Adrenal gland (tissue), 19 donors: ENCODE measurements at places on chromosomes 16 and 17.

- DNase-seq = no peak
Observed at GRCh38 chr17:79272666-79273219, 198.1 kb downstream of the ENGASE start.

- no peak for DNase-seq
Observed at GRCh38 chr17:17467016-17467415, 9.8 kb upstream of the MED9 start.

DNA sequence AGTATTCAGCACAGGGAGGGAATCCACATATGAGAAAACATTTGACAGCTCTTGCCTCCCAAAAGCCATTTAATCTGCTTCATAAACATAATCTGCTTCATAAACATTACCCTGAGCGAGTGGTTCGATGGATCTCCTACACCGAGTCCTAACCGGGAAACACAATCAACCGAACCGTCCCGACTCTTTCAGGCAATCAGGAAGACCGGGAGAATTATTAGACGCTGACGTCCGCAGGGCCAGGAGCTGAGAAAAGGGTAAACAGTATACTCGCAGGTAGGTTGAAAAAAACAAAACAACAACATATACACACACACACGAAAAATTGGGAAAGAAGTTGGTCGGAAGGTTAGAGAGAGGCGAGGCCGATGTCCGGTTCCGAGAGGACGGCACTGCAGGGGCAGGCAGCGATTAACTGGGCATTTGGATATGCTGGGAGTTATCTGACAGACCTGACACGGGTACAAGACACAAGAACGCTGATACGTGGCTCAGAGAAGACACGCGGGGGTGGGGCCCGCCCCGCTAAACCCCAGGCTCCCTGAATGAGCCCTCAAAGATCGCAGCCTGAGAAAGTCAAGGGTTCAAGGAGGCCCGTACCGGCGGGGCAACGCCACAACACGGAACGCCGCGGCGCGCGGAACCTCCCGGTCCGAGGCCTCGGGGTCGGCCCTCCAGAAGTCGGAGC is 585 bp downstream of the AP1G1 start:
- peak; percentile 61 for DNase-seq

DNA sequence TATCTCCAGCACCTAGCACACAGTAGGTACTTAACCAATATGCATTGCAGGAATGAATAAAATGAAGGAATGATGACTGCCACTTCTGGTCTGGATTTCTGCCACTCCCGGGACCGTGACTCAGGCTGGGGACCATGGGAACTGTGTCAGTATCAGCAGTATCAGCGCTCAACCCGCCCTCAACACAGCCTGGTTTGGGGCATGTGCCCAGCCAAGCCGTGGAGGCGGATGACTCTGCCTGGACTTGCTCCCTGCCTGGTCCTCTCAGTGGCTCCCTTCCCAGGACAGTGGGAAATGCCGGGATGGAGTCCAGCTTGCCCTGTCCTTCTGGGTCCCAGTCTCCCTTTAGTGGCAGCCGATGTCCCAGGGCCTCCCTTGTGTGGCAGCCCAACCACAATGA is 55.1 kb downstream of the SRCIN1 start:
- DNase-seq = peak; percentile 94

DNA sequence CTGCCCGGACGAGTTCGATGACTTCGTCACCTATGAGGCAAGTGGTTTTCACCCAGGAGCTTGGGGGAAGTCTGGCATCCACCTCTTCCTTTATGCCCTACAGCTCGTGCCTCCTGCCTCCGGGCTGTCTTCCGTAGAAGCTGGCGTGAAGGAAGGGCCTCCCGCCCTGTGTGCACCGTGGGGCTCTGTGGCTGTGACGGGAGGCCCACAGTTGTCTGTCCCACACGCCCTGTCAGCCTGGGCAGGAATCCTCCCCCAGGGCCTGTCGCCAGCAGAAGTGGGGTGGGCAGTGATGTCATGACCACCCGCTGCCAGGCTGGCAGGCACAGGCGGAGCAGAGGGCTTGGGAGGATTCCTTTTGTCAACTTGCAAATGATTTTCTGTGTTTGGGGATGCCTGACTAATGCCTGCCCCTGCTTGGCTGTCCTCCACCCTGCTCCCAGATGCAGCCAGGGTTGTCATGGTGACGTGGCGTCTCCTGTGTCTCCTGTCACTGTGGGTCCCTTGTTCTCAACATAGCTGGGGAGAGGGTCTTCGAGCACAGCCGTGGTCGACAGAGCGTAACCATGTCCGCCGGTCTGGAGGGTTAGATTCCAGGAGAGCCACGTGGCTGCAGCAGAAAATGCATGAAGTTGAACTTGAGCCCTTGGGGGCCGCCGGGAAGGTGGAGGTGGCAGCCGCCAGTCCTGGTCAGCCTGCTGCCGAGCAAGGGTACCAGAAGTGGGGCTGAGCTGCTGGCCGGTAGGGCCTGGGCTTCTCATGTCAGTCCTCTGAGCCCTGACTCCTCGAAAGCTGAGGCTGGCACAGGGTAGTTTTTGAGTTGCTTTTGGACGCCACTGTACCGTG is 46.1 kb downstream of the RAB11FIP3 start:
- DNase-seq = no peak

- no peak for DNase-seq
Observed at GRCh38 chr16:15538507-15538906, 104.1 kb downstream of the BMERB1 start.

DNA sequence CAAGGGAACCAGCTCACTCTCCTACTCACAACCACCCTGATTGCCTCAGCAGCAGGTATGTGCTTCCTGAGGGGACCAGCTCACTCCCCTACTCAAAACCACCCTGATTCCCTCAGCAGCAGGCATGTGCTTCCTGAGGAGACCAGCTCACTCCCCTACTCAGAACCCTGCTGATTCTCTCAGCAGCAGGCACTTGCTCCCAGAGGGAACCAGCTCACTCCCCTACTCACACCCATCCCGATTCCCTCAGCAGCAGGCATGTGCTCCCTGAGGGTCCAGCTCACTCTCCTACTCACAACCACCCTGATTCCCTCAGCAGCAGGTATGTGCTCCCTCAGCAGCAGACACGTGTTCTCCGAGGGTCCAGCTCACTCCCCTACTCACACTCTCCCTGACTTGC is 26.1 kb upstream of the COG7 start:
- no peak for DNase-seq

DNA sequence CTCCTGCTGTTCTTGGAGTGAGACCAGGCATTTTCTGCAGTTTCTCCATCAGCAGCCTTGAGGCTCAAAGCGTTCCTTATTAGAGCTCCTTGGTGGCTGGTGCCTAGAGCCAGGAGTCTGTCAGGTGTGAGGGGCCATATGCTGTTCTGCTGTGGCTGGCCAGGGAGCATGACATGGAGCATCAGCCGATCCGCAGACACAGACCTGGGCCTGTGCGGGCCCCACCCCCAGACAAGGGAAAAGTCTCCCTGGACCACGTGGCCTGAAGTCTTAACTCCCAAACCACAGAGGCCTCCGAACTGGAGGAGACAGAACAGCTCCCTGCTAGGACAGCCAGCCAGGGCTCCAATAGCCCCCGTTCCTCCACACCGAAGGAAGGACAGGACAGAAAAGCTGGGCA is 162.7 kb upstream of the CIBAR2 start:
- DNase-seq = no peak

DNA sequence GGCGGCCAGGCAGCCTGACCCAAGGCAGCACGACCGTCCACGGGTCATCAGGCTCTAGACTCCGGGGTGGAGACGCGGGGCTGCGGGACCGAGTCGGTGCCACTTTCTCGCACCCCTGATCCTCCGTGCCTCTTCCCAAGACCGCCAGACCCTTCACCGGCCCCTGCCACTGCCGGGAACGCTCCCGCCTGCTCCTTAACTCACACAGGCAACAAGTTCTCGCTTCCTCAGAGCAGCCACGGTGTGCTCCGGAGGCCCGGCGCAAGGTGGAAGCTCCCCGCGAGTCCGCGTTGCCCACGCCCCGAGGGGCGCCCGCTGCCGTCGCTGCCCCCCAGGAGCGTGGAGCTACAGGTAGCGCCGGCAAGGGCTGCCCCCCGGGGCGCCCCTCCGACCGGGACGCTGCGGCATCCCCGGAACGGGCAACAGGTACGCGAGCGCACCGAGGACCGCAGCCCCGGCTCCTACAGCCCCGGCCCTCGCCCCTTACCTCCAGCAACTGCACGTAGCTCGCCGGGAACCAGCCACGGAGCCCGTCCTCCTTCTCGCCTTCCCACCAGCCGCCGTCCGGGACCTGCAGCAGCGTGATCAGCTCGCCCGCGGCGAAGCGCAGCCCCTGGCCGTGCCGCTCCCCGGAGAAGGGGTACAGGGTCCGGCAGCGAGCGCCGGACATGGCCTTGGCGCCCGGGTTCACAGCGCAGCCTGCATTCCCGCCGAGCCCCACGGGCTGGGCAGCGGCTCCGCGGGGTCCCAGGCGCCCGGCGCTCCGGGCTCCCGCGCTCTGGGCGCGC is 491 bp downstream of the GAS7 start:
- DNase-seq = no peak

DNA sequence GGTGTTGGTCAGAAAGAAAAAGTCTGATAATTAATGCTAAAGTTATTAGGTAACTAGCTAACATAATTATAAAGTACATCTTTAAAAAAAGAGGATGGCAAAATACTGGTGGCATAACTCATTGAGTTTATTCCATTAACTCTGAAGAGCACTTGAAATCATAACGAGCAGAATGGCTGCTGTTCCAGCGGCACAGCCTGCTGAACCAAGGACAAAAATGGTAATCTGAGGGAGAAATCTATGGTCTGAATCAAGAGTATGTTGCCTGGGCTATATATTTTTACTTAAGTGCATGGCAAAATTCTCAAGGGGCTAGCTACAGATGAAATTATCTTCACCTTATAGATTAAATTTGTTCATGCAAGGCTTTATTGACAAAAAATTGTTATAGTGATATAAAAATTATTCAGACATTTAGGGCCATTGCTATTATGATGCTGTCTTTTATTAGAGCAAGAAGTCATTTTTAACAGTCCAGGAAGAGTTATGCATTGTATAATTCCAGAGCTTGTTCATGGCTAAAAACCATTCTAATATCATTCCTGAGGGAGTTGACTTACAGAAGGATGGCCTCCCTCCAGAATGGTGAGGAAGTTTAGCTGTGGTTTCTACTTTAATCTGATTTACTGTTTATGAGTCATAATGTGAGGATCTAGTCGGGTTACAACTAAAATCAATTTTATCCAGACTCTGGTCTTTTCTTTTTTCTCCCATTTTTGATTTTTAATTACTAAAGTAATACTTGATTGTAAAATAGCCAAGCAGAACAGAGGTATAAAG is 41.4 kb upstream of the ANKFN1 start:
- no peak for DNase-seq

GRCh38 chr17:13337864-13338371 is 263.8 kb downstream of the HS3ST3A1 start:
- peak; percentile 52 for DNase-seq

GRCh38 chr16:1654505-1655268 is 23.4 kb upstream of the JPT2 start:
- no peak for DNase-seq

- DNase-seq = no peak
Observed at GRCh38 chr16:81876273-81876900, 97.3 kb downstream of the PLCG2 start.

GRCh38 chr17:43755389-43755875 is 3.2 kb downstream of the SOST start:
- DNase-seq = no peak

GRCh38 chr17:42518046-42518754 is 17.8 kb upstream of the NAGLU start:
- peak; percentile 94 for DNase-seq

DNA sequence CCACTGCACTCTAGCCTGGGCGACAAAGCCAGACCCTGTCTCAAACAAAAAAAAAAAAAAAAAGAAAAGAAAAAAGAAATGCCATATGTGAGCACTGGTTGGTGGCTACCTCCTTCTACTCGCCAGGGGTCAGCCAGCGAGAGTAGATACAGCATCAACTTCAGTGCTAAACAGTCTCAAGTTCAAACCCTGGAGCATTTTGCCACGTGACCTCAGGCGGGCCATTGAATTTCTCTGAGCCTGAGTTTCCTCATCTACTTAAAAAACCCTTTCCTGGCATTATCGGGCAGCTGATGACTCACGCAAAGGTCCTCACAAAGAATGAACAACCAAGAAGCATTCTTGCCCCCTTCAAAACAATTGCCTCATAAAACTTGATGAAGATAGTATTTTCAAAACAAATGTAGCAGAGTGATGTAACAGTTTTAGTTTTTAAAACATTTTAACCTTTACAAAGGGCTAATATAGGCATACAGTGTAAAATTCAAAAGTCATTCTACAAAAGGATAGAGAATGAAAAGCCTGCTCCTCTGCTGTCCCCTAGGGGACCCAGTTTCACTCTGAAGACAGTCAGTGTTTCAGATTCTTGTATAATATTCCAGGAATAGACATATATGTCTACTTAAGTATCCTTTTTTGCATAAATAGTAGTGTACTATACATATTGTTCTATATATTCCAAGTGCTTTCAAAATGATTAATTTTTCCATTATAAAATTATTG is 28.4 kb downstream of the DNAH2 start:
- DNase-seq = peak; percentile 72

DNA sequence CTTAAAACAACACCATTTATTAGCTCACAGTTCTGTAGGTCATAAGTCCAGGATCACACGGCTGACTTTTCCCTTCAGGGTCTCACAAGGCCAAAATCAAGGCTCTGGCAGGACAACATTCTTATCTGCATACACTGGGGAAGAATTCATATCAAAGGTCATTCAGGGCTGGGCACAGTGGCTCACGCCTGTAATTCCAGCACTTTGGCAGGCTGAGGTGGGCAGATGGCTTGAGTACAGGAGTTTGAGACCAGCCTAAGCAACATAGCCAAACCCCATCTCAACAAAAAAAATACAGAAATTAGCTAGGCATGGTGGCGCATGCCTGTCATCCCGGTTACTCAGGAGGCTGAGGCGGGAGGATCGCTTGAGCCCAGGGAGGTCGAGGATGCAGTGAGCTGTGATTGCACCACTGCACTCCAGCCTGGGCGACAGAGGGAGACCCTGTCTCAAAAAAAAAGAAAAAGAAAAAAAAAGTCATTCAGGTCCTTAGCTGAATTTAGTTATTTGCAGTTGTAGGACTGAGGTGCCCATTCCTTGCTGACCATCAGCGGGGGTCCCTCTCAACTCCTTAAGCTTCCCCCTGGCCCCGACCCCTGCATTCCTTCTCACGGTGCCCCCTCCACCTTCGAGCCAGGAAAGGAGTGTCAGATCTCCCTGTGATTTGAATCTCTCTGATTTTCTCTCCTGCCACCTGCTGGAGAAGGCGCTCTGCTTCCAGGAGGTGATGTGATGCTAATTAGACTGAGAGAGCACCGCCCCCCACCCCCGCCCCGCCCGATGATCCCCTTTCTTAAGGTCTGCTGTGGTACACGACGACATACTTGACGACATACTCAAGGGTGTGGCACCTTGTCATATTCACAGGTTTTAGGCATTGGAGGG is 91.8 kb upstream of the CLEC18A start:
- peak; percentile 76 for DNase-seq

- DNase-seq = peak; percentile 41
Observed at GRCh38 chr16:22292320-22292719, 4.9 kb upstream of the POLR3E start.

GRCh38 chr16:47392081-47392480 is 68.8 kb downstream of the ITFG1 start:
- no peak for DNase-seq

- no peak for DNase-seq
Observed at GRCh38 chr17:43924558-43924957, 17.2 kb upstream of the MPP2 start.
